ENCODE measurements at places on chromosomes 11 and 22.
A peak's percentile ranks its signal among the peaks of the same experiment; 100 is the strongest.

DNA sequence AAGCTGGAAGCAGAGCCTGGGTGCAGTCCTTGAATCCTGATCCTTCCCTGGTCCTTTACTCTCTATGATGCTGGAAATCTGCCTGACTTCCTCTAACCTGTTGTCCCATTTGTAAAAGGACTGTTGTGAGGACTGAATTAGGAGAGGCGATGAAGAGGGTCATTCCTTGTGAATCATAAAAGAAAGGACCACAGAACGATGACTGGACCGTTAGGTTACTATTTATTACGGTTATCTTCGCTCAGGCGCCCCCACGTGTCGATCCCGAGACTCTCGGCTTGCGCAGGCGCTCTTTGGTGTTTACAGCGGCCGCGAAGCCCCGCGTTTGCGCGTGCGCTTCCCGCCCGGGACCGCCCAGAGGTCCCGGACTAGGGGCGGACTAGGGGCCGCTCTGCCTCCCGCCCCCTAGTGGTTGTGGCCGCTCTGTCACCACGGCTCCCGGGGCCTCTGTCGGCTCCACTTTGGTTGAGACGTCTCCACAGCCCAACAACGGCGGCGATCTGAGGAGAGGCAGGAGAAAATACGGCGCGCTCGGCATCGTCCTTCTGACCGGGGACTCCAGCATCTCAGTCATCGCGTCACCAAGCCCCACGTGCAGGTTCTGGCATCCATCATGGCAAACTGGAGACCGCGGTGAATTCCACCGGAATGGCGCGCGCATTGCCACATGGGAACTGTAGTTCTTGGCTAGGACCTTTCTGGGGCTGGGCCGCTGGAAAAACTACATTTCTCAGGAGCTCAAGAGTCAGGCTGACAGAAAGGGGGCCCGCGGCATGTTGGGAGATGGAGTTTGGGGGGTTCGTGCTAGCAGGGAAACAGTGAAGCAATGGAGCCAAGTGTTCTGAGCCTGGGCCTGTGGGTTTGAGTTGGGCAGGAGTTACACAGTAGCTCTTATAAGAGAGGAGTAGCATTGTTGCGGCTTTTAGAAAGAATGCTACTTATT lies at the start of gene STARD10:
Gene STARD10 (minus strand): TSS at position 623 of the 943 bp plus-strand sequence. CDS start 12,866 bp downstream, outside the sequence.
- peaks cover 12% of the 10 kb centered on the region for H3K4me1 ChIP-seq
- DNase-seq: peak; percentile 91
- H3K36me3 ChIP-seq: no peaks in the 10 kb centered on the region
- H3K27ac ChIP-seq: peak within 1 kb of the TSS; percentile 99

GRCh38 chr11:95517453-95517852 lies 272.1 kb downstream of the FAM76B start:
- no peak overlapping the region for H3K4me3 ChIP-seq
- no peak for DNase-seq
- no peaks in the 10 kb centered on the region for H3K36me3 ChIP-seq
- H3K4me1 ChIP-seq: peaks cover 5% of the 10 kb centered on the region
- H3K27me3 ChIP-seq: peaks cover 4% of the 10 kb centered on the region

GRCh38 chr11:57643802-57644201 lies 5.9 kb downstream of the YPEL4 start:
- H3K27ac ChIP-seq: peak overlapping the region; percentile 69
- no peaks in the 10 kb centered on the region for H3K27me3 ChIP-seq
- peaks cover 71% of the 10 kb centered on the region for H3K4me1 ChIP-seq
- no peak for DNase-seq
- H3K4me3 ChIP-seq: no peak overlapping the region

- no peaks in the 10 kb centered on the region for H3K36me3 ChIP-seq
- H3K27ac ChIP-seq: no peak overlapping the region
- no peaks in the 10 kb centered on the region for H3K4me1 ChIP-seq
- peaks cover 49% of the 10 kb centered on the region for H3K27me3 ChIP-seq
Observed at GRCh38 chr11:132357811-132358572, 987.6 kb downstream of the NTM start.

GRCh38 chr22:46201059-46201757 lies 48.9 kb downstream of the CDPF1 start:
- H3K27me3 ChIP-seq: no peaks in the 10 kb centered on the region
- no peak overlapping the region for H3K4me3 ChIP-seq
- peaks cover 12% of the 10 kb centered on the region for H3K4me1 ChIP-seq
- H3K27ac ChIP-seq: peak overlapping the region; percentile 93
- no peak for DNase-seq

- no peak overlapping the region for H3K27ac ChIP-seq
- H3K4me3 ChIP-seq: no peak overlapping the region
- peaks cover 18% of the 10 kb centered on the region for H3K4me1 ChIP-seq
Observed at GRCh38 chr11:18490319-18490718, 34.7 kb downstream of the LDHAL6A start.

- DNase-seq: no peak
- H3K4me3 ChIP-seq: no peak overlapping the region
- peaks cover 36% of the 10 kb centered on the region for H3K4me1 ChIP-seq
- no peaks in the 10 kb centered on the region for H3K36me3 ChIP-seq
- peak overlapping the region; percentile 69 for H3K27ac ChIP-seq
Observed at GRCh38 chr11:100830978-100831732, 144.1 kb downstream of the ARHGAP42 start.

- H3K4me1 ChIP-seq: no peaks in the 10 kb centered on the region
- H3K27me3 ChIP-seq: no peaks in the 10 kb centered on the region
- DNase-seq: no peak
Observed at GRCh38 chr11:2418693-2419360, 18.3 kb downstream of the TSSC4 start.

GRCh38 chr11:32433101-32433913 lies 2.0 kb downstream of the WT1 start:
- peaks cover 93% of the 10 kb centered on the region for H3K27me3 ChIP-seq
- no peak for DNase-seq
- peaks cover 4% of the 10 kb centered on the region for H3K4me1 ChIP-seq
- no peaks in the 10 kb centered on the region for H3K36me3 ChIP-seq
- no peak overlapping the region for H3K4me3 ChIP-seq

DNA sequence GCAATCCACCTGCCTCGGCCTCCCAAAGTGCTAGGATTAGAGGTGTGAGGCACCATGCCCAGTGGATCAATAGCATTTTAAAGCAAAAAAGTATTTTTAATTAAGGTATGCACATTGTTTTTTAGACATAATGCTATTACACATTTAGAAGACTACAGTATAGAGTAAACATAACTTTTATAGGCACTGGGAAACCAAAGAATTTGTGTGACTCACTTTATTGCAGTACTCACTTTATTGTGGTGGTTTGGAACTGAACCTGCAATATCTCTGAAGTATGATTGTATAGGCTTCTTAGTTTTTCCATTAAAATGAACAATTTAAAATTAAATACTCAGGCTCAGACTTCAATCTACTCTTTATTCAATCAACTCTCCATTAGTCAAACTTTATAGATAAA lies 17.5 kb upstream of the CD3E start:
- H3K4me3 ChIP-seq: no peak overlapping the region
- H3K27ac ChIP-seq: no peak overlapping the region
- no peaks in the 10 kb centered on the region for H3K4me1 ChIP-seq
- H3K36me3 ChIP-seq: no peaks in the 10 kb centered on the region
- peaks cover 25% of the 10 kb centered on the region for H3K27me3 ChIP-seq
- DNase-seq: no peak

DNA sequence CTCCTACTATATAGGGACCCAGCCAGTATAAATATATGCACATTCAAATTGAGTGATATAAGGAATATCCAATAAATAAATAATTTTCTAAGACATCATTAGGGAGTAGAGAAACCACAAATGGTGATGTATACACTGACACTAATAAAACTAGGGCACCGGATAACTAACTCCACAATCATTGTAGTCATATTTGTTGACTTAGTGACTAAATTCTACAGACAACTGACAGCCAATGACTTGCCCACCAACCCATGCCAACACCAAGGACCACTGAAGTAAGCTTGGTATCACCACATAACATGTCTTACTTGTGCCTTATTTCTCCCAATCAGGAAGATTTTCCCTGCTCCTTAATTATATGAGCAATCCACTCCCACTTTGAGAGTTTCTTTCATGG lies 139.6 kb upstream of the TRPC6 start:
- no peak for DNase-seq
- H3K36me3 ChIP-seq: no peaks in the 10 kb centered on the region
- H3K4me3 ChIP-seq: no peak overlapping the region

DNA sequence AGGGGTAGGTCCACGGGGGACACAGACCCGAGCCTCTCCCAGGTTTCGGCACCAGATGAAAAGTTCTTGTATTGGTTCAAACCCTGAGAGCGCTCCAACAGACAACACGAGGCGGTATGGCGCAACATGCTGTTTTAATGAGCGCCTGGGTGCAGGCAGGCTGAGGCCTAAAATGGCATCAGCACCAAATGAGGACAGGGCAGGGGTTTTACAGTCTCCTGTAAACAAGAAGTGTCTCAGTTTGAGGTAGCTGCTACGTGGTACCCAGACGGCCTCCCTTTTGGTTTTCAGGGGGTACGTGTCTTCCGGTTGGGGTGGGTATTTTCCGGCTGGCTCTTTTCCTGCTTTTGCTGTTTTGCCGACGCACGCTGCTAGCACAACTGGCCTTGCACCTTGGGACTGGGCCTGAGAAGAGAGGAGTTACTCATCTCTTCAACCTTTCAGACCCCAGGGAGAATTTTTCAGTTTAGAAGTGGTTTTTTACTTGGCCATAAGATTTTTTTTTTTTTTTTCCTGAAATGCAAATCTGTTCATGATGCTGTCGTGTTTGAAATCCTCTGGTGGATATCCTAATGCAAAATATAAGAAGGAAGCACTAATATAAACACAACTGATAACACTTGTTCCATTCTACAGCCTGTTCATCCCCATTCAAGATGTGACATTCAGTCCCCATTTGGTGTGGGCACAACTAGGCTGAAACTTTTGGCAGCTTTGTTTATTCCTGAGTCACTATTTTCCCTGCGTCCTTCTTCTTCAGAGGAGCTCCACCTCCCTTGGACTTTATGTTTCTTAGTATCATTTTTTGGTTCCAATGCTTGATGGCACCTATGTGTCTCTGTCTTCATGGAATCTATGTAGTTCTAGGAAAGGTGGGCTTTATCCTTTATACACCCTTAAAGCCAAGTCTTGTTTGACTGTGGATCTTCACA lies 6.5 kb downstream of the PPFIBP2 start:
- no peak overlapping the region for H3K4me3 ChIP-seq
- H3K27me3 ChIP-seq: peaks cover 33% of the 10 kb centered on the region
- no peak for DNase-seq
- H3K27ac ChIP-seq: no peak overlapping the region
- H3K4me1 ChIP-seq: no peaks in the 10 kb centered on the region
- peaks cover 4% of the 10 kb centered on the region for H3K36me3 ChIP-seq

GRCh38 chr11:68954836-68955606 lies 25.8 kb downstream of the MRGPRD start:
- H3K4me3 ChIP-seq: no peak overlapping the region
- H3K27me3 ChIP-seq: peaks cover 5% of the 10 kb centered on the region
- H3K27ac ChIP-seq: no peak overlapping the region
- no peaks in the 10 kb centered on the region for H3K36me3 ChIP-seq
- no peaks in the 10 kb centered on the region for H3K4me1 ChIP-seq
- no peak for DNase-seq

GRCh38 chr22:46193898-46194310 lies 43.6 kb downstream of the PPARA start:
- no peak overlapping the region for H3K27ac ChIP-seq
- peaks cover 5% of the 10 kb centered on the region for H3K4me1 ChIP-seq
- H3K36me3 ChIP-seq: peaks cover 15% of the 10 kb centered on the region
- no peak overlapping the region for H3K4me3 ChIP-seq
- DNase-seq: no peak
- no peaks in the 10 kb centered on the region for H3K27me3 ChIP-seq

DNA sequence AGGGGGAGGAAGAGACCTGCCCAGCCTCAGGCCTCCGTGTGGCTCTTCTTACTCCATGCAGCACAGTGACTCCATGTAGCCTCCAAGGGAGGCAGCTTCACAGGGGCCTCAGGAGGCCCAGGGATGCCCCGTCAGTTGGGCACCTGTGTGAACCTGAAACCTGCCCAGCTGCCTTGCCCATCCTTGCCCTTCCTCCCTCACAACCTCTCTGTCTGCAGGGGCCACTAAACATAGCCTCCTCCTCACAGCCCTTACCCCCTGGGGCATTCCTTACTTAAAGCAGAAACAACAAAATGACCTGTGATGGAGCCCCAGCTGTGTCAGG lies 7.1 kb downstream of the LRRC32 start:
- H3K4me3 ChIP-seq: no peak overlapping the region
- H3K27me3 ChIP-seq: peaks cover 35% of the 10 kb centered on the region
- no peak overlapping the region for H3K27ac ChIP-seq
- H3K4me1 ChIP-seq: no peaks in the 10 kb centered on the region
- no peak for DNase-seq
- H3K36me3 ChIP-seq: no peaks in the 10 kb centered on the region

- no peaks in the 10 kb centered on the region for H3K4me1 ChIP-seq
- no peaks in the 10 kb centered on the region for H3K36me3 ChIP-seq
- H3K27me3 ChIP-seq: no peaks in the 10 kb centered on the region
- DNase-seq: no peak
- no peak overlapping the region for H3K27ac ChIP-seq
- H3K4me3 ChIP-seq: no peak overlapping the region
Observed at GRCh38 chr11:46890665-46891064, 27.7 kb downstream of the LRP4 start.

DNA sequence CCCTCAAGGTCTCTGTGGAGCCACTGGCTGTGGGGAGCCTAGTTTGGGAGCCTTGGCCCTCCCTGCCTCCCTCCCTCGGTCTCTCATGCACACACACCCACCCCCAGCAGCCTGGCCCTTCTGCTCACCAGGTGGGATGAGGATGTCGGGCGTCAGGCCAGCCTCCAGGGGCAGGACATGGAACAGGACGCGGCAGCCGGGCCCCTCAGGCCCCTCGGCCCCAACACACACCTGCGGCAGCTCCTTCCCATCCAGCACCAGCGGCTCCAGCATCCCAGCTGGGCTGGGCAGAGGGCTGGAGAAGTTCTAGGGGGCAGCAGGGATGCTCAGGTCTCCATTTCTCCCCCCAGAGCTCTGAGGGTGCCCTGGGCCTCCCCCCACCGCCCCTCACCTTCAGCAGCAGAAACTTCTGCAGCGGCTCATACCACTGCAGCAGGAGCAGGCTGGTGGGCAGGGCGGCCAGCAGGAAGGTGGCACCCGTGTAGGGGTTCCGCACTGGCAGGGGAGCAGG lies 11.2 kb downstream of the MAP4K2 start:
- no peaks in the 10 kb centered on the region for H3K36me3 ChIP-seq
- H3K4me3 ChIP-seq: no peak overlapping the region
- no peaks in the 10 kb centered on the region for H3K27me3 ChIP-seq
- DNase-seq: no peak
- H3K27ac ChIP-seq: no peak overlapping the region

- H3K4me1 ChIP-seq: no peaks in the 10 kb centered on the region
- no peak overlapping the region for H3K4me3 ChIP-seq
- no peak overlapping the region for H3K27ac ChIP-seq
- peaks cover 38% of the 10 kb centered on the region for H3K27me3 ChIP-seq
- DNase-seq: no peak
Observed at GRCh38 chr11:119776031-119776636, 47.1 kb upstream of the NECTIN1 start.

DNA sequence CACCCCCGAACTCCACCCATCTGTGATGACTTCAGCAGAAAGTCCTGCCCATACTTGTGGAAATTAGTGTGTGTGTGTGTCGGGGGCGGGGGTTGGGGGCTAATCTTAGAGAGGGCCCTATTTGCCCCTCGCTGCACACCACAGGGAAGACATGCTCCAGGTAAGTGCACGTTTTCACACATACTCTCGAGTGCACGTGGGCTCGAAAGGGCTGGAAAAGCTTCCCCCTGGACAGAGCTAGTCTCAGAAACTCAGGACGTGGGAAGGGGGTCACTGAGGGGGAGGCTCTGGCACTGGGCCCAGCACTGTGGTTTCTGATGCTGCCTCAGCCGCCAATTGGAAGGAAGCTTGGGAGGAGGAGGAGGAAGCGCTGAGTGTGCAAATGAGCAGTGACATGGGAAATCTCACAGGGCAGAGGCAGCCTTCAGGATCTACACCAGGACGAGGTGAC lies 40.7 kb upstream of the CD82 start:
- no peaks in the 10 kb centered on the region for H3K4me1 ChIP-seq
- H3K36me3 ChIP-seq: no peaks in the 10 kb centered on the region
- no peak for DNase-seq
- H3K27me3 ChIP-seq: peaks cover 37% of the 10 kb centered on the region
- no peak overlapping the region for H3K4me3 ChIP-seq
